ENCODE measurements at places on chromosomes 11 and 22.

GRCh38 chr22:37303821-37304274 is 21.5 kb downstream of the CYTH4 start:
- DNase-seq = no peak

DNA sequence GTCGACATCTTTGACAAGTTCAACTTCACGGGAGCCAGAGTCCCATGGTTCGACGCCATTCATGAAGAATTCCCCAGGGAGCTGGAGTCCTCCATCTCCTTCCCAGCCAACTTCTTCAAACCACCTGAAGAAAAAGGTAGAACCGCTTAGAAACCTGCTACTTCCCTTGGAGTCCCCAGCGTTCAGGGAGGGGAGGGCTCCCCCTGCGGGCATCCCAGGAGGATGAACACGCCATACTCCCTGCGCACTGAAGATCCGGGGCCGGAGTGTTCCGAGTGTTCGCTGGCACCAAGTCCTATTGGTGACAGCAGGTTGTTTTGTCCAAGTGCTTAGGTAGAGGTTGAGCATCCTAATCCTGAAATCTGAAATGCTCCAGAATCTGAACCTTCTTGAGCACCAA is 51.7 kb upstream of the PRODH start:
- DNase-seq = no peak

- DNase-seq = no peak
Observed at GRCh38 chr11:8020244-8020597, 33.1 kb downstream of the EIF3F start.

- no peak for DNase-seq
Observed at GRCh38 chr11:44322243-44322642, 12.3 kb upstream of the ALX4 start.

DNA sequence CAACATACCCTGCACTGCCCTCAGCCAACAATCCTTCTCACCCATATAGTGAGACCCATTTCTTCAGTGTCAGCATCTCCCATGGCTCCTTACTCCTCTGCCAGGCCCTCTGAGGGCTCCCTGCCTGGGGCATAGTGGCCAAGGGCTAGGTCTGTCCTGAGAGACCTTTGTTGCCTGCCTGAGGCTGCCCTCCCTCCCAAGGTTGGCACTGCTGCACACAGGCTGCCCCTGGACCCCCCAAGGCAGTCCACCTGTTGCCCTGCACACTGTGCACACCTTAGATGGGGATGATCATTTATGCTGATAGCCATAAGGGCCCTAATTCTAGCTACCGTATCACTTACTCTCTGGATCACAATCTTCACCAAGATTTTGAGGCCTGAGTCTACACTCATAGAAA is 57.0 kb upstream of the SUSD2 start:
- DNase-seq = no peak

- DNase-seq = no peak
Observed at GRCh38 chr11:130074736-130075135, 5.0 kb downstream of the APLP2 start.

- DNase-seq = no peak
Observed at GRCh38 chr11:945986-946385, 20.3 kb downstream of the AP2A2 start.

All from stimulated activated naive CD4-positive, alpha-beta T cell (primary cell).